ENCODE measurements at places on chromosomes 5 and 9. TPM values are rescaled to one million over a fixed set of nuclear protein-coding genes. Genes with fewer than 3 reads are reported as not detected.
A peak's percentile ranks its signal among the peaks of the same experiment; 100 is the strongest.

DNA sequence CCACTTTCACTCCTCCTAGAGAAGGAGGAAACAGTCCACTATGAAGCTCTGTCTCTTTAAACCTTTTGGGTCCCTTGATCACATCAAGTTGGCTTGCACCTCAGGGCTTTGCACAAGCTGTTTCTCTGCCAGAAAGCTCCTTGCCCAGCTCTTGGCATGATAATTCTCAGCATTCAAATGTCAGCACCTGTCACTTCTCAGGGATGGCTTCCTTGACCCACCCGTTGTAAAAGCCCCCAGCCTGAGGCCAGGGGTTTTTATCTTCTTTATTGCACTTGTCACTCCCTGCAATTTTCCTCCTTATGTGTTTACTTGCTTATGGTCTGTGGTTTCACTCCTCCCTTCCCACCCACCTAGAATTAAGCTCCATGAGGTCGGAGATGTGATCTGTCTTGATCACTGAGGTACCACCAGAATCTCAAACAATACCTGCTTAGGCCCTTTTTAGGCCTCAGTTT, 200.7 kb upstream of the TBC1D2 start:
- no peak for DNase-seq

DNA sequence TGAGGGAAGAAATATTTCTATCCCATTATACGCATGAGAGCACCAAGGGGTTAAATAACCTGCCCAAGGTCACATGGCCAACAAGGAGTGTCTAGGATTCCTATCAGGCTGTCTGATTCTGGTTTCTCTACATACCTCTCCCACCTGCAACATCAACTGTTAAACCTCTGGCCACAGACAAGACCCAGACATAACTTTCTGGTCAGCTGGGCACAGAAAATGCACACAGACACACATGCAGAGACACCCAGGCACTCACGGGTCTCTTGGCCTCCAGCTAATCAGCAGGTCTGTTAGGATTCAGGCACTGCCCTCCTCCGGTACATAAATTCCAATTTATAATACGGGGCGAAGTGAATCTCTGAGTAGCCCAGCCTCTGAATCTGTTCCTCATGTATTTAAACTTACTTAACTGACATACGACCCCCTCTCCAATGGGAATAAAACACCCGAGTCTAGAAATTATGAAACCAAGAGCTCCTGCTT, 1.5 kb downstream of the SEPTIN8 start:
- peak; percentile 60 for DNase-seq

DNA sequence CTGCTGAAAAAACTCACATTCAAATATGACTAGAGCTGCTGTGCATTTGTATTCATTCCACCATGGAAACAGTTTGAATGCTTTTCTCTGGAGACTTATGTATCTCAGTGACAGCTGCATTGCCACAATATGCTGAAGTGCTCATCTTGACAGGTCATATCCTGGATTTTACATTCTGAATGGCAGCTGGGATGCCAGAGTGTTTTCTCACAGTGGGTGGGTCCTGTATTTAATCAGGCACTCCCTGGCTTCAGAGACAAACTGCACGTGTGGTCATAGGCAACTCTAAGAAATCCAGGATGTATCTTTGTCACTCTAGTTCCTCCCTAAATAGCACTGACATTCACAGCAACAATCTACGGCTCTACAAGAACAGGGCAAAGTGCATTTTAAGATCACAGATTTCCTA, 75.6 kb downstream of the ST8SIA4 start:
- DNase-seq, result no peak

GRCh38 chr9:99531313-99531712, 290.4 kb upstream of the NR4A3 start:
- DNase-seq, result no peak

The TTC1 gene
- 30.5 TPM for total RNA-seq

DNA sequence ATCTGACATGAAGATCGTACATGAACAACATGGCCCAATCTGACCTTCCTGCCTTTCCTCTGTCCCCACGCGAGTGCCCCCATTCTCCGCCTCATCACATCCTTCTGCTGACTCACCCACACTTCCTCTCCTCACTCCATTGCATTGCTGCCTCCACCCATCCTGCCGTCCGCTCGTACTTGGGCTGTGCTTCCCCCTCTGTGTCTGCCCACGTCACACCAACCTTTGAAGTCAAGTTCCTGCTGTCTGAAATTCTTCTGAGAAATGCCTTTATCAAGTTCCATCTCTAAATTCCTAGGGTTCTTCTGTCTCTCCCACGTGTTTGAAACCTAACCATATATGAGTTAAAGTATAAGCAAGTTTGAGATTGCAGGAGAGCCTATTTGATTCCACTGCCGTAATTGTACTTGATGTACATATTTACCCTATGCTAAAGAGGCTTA, 18.0 kb upstream of the STARD4 start:
- peak; percentile 81 for DNase-seq

- no peak for DNase-seq
These were observed 146.9 kb upstream of the FBN2 start for GRCh38 chr5:128684961-128685360.

DNA sequence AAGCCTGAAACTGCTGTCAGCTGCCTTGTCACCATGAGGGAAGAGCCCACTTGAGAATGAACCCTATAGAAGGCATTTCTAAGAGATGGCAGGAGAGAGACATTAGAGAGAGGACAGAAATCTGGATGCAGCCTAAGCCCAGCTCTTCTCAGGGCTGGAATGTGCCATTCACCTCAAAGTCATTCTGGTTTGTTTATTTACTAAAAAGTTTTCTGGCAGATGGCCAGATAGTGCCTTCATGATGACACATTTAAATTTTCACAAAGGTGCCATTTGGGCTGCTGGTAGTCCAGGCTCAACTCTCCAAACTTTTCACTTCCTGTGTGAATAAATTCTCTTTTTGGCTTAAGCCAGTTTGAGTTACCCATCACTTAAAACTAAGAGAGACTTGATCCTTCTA, 144.6 kb upstream of the ZNF366 start:
- no peak for DNase-seq

The PCDHB12 gene
- not detected for total RNA-seq

DNA sequence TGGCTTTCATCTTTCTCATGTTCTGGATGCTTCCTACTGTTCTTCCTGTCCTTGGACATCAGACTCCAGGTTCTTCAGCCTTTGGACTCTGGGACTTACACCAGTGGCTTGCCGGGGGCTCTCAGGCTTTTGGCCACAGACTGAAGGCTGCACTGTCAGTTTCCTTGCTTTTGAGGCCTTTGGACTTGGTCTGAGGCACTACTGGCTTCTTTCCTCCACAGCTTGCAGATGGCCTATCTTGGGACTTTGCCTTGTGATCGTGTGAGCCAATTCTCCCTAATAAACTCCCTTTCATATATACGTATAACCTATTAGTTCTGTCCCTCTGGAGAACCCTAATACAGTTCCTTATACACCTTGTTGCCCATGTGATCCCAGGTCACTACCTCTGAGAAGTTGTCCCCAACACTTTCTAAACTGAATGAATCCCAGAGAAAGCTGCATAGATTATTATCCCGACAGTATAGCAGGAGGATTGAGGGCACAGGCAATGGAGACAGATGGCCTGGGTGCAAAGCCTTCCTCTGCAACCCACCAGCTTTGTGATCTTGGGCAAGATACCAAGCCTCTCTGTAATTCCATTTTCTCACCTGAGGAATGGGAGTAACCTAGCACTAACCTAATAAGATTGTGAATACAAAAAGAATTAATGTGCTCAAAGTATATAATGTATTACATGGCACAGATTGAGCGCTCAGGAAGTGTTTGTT, 449.6 kb upstream of the BRINP1 start:
- no peak for DNase-seq

The ERCC8 gene
- 5.1 TPM for total RNA-seq

DNA sequence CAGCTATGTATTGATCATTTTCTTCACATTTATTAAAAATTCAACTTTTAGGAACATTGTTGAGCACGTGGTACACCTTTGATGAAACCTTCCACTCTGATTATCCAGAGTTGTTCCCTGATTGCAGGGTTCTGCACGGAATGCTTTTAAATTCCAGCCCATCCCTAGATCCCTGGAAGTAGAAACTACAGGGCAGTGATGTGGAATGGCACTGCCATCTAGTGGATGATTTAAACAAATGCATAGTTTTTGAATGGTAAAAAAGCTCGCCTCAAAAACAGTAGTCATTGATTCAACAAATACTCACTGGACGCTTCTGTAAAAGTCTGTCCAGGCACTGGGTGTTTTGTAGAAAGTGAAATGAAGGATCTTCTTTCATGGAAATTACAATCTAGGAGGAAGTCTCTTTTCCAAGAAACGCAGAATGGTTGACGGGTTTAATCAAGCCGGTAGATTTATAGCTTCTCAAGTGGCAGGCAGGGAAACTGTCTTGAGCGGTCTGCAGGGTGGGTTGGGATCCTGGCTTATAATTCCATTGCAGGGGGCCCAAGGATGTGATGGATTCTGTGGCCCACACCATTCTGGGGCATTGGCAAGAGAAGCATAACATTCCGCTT, 118.4 kb downstream of the ARHGAP26 start:
- peak; percentile 29 for DNase-seq

DNA sequence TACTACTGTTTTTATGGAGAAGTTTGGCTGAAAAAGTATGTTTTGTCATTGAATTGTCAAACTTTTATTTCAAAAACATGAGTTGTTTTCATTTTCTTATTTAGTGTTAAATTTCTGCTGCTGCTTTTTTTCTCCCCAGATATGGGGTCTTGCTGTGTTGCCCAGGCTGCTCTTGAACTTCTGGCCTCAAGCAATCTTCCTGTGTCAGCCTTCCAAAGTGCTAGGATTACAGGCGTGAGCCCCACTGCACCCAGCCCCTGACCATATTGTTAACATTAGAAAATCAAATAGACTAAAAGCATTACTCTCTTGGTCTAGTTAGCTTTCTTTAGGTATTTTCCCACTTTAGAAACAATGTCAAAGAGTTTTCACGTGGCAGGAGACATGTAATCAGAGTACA, 215.3 kb downstream of the KDM4C start:
- DNase-seq, result no peak

- DNase-seq, result no peak
These were observed 50.1 kb upstream of the PWWP2A start for GRCh38 chr5:160169326-160169725.

DNA sequence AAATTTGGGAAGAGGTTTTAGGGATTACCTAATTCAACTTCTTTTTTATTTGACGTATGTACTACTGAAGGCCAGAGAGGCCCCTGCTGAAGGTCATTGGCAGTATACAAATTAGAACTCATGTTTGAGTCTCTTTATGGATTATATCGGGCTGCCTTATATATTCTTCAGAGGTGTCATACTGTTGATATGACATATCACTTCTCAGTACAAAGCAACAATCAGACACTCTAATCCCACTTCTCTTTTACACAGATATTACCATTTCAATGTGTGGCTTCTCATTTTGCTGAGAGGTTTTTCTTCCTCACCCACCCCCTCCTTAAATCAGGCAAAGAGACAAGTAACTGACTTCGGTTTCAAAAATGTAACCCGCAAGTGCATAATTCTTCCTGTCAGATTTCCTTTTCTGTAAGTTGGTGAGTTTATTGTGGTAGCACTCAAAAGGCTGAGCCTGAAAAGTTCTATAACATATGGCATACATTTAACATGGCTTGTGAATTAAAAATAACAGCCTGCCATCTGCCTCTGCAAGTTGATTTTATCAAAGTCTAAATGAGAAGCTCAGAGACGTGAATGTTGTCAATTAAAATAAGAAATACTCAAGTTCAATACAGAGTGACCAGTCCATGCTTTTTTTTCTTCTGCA, 163.6 kb upstream of the RORB start:
- DNase-seq, result no peak

- DNase-seq, result no peak
These were observed 1.1 kb upstream of the CMBL start for GRCh38 chr5:10308844-10309243.

The ENTR1 gene
- total RNA-seq, result 79.3 TPM

The ZNF658 gene
- total RNA-seq, result 4.3 TPM

- no peak for DNase-seq
These were observed 221.8 kb upstream of the RASEF start for GRCh38 chr9:83284746-83285145.

The CNTLN gene
- total RNA-seq, result 6.0 TPM

DNA sequence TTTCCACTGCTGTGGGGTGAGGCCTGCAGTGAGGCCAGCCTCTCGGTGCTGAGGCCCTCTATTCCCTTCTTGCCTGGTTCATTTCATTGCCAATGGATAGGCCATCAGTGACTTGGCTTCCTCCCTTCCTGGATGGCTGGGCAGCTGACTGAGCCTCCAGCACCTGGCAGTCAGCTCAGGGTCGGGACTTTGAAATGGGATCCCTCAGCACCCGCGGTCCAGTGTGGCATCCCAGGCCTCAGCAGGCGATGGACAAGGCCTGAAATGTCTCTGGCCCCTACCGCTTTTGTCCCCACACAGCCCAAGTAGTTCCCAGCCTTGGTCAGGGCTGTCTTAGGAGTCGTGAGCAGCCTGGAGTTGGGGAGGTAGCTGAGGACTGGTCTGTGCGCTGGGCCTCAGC, 17.2 kb downstream of the NDST1 start:
- no peak for DNase-seq

GRCh38 chr5:36397901-36398536, 96.3 kb upstream of the RANBP3L start:
- no peak for DNase-seq

The DBH gene
- not detected for total RNA-seq

DNA sequence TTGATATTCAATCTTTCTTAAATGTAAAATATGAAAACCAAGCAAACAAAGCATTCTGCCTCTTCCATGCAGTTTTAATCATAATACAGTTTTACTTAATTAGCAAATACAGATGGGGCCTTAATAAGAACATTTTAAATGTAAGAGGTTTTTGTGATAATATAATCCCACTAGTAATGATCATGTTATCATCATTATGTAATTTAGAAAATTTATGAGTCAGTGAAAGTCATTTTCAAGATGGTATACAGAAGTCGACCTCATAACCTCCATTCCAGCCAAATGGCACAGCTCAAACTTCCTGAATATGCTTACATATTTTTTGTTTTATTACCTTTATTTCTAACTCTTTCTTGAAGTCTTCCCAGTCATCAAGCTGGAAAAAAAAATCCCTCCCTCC, 102.2 kb upstream of the GNA14 start:
- DNase-seq, result no peak

DNA sequence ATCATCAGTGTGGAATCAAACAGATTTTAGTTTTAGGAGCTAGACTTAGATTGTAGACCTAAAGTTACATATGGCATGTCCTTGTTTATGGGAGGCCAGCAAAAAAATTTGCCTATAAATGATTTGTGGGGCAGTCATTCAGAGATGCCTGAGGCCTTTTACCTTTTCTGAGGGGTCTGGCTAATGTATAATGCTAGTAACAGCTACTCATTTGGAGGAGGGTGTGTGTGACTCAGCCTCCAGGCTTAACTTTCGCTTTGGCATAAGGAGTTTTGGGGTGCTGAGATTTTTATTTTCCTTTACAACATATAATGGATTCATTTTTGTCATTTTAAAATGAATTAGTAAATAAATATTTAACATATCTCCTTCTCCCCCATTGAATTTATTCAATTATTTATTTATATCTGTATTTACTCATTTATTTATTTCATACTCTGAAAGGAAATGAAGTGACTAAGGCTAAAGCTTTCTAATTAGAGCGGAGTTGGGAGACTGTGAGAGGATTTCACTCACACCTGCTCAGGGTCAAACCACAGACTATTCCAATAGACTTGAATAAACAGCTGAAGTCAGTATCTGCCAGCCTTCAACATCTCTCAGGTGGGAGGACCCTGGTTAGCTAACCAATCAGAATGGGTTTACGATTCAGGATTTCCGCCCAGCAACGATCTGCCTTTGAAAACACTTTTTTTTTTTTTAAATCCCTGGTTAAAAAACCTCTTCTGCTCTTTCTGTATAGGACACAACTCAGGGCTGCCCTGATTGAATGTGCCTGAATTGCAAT, 487.5 kb upstream of the SGCD start:
- peak; percentile 6 for DNase-seq

The MSX2 gene
- 25.3 TPM for total RNA-seq

The CDHR2 gene
- 0.23 TPM for total RNA-seq

Data from Caki2 (cell line).